ENCODE measurements at places on chromosomes 12 and 14.

DNA sequence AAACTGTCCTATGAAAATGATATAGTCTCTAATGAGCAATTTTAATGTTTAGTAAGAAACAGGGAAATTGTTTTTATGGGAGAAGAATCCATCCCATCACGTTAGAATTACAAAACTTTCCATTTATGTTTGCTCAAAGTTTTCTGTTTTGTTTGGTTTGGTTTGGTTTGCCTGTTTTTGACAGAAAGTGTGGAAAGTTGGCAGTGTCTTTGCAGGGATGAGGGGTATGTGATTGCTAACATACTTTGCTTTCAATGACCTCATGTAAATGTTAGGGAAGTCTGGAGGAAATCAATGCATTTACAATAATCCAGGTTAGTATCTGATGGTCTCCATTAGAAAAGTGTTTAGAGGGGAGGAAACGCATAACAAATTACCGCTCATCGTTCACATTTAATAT lies 12.3 kb upstream of the NAV3 start:
- no peak for DNase-seq

- DNase-seq: no peak
Observed at GRCh38 chr12:120259418-120260202, 5.9 kb downstream of the PXN start.

- DNase-seq: no peak
Observed at GRCh38 chr14:102078831-102079699, 7.8 kb downstream of the HSP90AA1 start.

GRCh38 chr12:101823039-101823438 lies 7.7 kb downstream of the GNPTAB start:
- DNase-seq: no peak

- DNase-seq: no peak
Observed at GRCh38 chr14:72876710-72877063, 17.2 kb downstream of the DPF3 start.

GRCh38 chr12:91722072-91722471 lies 423.6 kb downstream of the BTG1 start:
- peak; percentile 60 for DNase-seq

DNA sequence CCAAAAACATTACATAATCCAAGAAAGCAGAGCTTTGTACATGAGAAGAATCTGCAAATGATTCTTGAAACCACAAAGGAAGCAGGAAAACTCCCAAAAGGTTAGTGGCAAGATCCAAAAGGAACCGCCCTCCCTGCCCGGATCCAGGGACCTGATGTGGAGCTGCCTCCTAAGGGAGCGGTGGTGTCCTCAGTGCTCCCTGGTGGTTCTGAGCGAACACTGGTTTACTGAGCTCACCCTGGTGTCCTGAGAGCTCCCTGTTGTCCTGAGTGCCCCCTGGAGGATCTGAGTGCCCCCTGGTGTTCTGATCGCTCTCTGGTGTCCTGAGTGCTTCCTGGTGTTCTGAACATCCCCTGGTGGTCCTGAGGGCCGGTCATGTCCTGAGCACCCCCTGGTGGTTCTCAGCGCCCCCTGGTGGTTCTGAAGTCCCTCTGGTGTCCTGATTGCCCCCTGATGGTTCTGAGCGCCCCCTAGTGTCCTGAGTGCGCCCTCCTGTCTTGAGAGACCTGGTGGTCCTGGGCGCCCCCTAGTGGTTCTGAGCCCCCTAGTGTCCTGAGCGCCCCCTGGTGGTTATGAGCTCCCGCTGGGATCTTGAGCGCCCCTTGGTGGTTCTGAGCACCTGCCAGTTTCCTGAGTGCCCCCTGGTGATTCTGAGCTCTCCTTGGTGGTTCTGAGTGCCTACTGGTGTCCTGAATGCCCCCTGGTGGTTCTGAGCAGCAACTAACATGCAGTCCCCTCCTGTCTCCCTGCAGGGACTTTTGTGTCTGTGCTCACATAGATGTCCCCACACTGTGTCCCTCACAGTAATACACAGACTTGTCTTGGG lies 891.1 kb downstream of the TMEM121 start:
- peak; percentile 97 for DNase-seq

- DNase-seq: no peak
Observed at GRCh38 chr12:132186857-132187620, 42.8 kb downstream of the NOC4L start.

DNA sequence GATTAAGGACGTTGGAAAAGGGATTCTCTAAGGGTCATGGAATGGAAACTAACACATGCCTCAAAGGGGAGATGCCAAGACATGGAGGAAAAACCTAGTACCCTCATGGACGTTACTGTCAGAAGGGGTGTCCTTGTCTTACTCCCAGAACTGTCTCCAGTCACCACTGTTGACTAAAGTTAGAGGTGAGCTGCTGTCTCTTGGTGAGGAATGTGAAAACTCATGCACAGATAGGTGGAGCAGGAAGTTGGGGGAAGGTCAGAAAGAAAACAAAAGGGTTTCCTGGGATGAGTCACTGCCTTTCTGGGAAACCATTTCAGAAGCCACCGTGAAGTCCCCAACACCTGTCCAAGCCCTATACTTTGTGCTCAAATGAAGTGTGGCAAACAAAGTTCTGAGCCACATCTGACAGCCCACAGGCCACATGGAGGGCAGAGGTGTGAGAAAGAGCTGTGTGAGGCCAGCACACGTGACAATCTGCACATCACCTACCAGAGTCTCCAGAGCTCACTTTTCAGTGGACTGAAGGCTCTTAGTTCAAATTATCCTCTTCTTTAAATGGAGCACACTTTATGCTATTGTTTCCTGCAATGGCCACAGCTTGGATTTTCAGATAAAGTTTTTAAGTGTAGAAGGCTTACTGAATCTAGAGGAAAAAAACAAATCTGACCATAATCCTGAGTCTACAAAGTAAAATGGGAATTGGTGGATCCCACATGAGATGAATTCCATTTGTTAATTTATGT lies 92.9 kb upstream of the EGLN3 start:
- peak; percentile 96 for DNase-seq

DNA sequence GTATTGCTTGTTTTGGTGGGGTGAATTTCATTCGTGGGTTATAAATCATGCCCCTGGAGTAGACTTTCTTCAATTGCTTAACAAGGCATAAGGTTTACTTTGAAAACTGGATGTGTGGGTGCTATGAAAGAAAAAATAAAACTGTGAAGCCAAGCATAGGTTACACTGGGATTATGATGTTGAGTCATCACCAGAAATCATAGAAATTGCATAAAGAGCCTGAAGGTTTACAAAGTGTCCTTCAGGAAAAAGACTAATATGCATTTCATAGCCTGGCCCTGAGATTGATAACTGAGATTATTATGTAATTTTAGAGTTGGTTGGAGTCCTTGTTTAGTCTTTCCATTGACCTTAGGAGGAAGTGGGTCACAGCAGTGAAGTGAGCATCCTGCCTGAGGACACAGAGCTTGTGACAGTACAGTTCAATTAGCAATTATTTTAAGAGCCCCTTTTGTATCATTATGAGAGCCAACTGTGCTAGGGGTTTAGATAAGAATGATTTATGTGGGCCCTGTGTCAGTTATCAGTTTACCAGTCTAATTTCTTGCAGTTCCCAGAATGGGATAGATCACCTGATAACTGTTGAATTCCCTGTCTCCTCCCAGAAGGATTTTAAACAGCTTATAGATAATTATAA lies 13.6 kb downstream of the LRRK2 start:
- no peak for DNase-seq

DNA sequence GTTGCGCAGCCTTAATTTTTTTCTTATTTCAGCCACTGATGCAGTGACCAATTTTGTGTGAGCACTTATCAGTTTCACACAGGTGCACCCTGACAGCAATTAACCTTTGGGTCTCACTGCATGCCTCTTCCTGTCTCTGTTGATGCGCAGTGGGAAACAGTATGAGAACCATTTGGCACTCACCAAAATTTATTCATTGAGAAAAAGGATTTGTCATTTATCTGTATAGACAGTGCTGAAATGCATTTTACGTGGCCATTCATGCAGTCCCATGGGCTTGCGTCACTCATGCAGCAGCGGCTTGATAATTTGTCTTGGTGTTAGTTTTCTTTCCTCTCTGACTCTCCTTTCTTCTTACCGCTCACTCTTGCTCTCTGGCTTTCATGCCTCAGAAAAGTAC lies 157.5 kb downstream of the C12orf75 start:
- no peak for DNase-seq

- DNase-seq: no peak
Observed at GRCh38 chr14:81480741-81481140, 52.9 kb downstream of the SEL1L start.

GRCh38 chr14:84468153-84468552 lies 1061.8 kb upstream of the FLRT2 start:
- no peak for DNase-seq

DNA sequence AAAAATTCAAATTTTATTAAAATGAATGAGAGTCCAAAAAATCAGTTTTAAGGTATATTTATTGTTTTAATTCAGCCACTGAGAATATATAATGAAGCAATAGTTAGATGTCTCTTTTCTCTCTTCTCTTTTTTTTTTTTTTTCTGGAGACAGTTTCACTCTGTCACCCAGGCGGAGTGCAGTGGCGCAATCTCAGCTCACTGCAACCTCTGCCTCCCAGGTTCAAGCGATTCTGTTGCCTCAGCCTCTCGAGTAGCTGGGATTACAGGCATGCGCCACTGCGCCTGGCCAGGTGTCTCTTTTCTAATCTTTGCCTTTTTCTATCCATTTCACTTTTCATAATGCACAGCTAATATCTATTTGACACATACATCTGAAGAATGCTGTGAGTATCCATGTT lies 307.1 kb upstream of the RGS6 start:
- no peak for DNase-seq

- DNase-seq: no peak
Observed at GRCh38 chr12:52199294-52199919, 7.6 kb upstream of the KRT80 start.

- DNase-seq: no peak
Observed at GRCh38 chr14:60512973-60513571, 4.1 kb downstream of the SIX6 start.

DNA sequence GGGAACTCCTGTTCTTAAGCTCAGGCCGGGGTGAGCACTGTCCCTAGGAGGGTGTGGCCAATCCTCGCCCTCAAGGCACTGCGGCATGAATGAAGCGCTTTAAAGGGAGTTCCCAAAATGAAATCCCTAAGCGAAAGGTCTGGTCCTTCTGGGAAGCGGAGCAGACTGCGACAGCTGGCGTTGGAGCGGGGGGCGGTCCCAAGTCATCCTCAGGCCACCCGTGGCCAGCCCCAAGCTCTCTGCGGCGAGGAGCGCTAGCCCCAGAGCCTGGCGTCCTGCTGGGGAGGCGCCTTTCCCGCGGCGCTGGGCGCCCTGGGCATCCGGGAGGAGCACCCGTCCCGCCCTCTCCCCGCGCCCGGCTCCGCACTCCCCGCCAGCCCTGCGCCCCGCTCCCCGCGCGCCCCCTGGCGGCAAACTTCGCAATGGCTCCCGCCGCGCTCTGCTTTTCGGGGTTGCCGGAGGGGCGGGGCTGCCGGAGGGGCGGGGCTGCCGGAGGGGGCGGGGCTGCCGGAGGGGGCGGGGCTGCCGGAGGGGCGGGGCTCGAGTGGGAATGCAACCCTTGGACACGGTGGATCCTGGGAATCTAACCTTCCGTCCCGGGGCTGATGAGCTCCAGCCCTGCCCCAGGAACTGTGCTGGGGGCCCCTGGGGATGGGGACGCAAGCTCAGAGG lies 25.4 kb downstream of the ZBTB42 start:
- DNase-seq: peak; percentile 92

All from activated CD4-positive, alpha-beta T cell treated with anti-CD3 and anti-CD28 coated beads, Interleukin-2, amount 50 U/mL, for 16 hours (primary cell).